ENCODE measurements at places on chromosomes 1 and 21.

- no peak for DNase-seq
Measured at GRCh38 chr1:68317543-68317942, 85.2 kb upstream of the WLS start.

DNA sequence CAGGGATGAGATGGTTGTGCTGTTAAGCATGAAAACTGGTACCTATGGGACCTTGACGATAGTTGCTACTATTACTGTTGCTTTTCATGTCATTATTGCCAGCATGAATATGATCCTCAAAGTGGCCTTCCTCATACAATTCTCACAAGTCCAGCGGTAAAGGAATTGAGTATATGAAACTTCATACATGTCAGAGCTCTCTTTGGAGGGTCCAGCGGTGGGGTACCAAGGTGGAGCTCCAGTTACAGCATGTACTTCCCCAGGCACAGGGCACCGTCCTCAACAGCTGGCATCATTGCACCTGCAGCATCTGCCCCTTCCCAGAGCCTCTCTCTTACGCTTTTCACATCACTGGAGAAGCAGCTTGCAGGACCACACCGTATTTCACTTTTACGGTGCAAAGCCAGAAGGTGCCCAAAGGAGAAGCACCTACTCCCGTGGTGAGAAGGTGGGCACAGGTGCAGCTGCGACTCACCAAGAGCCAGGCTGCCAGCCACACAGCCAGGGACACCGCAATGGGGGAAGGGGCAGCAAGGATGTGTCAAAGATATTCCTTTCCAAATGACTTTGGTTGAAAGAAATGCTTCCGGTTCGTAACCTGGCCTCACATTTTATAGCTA is 166.4 kb upstream of the IRF2BP2 start:
- no peak for DNase-seq

GRCh38 chr1:77378723-77379535 is 97.1 kb downstream of the AK5 start:
- no peak for DNase-seq

- DNase-seq = no peak
Measured at GRCh38 chr21:36695671-36696389, 3.1 kb upstream of the SIM2 start.

- DNase-seq = no peak
Measured at GRCh38 chr1:168687816-168688215, 41.2 kb downstream of the DPT start.
